SHP77 (cell line): ENCODE measurements at places on chromosomes 1 and 21.

DNA sequence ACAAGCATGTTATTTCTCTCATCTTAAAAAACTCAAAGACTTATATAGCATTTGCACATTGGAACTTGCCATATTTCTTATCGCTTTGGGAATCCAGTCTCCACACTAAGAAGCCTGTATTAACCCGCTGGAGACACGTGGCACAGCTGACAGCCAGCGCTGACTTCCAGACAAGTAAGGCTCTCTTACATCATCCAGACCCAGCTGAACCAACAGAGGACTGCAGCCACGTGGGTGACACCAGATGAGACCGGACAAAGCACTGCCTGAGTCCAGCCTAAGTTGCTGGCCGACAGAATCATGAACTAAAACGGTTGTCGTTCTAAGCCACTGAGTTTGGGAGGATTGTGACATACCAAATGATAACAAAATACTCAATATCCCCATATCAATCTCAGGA lies 6.3 kb upstream of the CD247 start:
- DNase-seq = peak; percentile 92

DNA sequence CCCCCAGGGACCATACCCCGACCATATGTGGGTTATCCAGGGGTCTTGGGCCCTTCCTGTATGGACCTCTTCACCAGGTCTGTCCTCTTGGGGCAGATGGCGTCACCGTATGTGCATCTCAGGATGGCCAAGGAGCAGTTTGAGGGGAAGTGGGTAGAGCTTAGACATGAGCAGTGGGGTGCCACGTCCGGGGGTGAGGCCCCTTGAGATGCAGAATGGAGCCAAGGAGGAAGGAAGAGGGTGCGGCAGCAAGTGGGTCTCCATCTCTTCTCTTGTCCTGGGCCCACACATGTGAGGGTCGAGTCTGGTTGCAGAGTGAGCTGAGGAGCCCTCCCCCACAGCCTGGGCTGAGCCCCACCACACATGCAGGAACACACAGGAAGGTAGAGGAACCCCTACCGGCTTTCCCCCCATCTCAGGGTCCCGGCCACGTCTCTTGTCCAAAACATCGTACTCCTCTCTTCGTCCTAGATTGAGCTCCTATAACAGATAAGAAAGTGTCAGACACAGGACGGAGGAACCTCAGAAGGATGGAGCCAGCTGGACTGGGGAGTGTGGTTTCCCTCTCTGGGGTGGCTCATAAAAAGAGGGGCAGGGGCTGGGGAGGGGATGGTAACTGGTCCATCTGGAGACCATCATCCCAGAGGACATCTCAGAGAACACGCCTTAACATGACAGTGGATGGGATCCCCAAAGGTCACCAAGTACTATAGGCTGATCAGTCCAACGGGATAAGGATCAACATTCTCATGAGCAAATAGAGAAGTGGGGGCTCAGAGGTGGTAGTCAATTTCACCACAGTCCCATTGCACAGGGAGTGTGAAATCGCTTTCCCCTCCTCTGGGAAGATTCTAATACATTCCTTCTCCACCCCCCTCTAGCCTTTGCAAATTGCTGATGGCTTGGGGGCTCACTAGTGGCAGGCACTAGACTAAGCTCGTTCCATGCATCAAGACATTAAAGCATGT lies 79.9 kb downstream of the CD247 start:
- DNase-seq = no peak

DNA sequence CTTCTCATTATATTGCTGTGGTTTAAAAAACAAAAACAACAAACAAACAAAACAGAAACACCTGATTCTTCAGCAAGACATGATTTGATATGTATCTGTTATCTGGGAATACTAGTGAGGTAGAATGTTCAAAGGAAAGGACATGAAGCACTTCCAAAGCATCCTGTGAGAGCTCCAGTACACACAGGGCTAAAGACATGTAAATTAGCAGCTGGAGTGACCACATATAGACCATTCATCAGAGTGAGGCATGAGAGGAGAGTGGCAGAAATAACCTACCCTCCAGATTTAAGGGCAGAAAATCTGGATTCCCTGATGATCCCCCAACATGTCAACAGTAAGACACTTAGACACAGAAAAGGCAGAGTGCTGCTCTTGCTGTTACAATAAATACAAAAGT lies 260.5 kb upstream of the CHRM3 start:
- no peak for DNase-seq

DNA sequence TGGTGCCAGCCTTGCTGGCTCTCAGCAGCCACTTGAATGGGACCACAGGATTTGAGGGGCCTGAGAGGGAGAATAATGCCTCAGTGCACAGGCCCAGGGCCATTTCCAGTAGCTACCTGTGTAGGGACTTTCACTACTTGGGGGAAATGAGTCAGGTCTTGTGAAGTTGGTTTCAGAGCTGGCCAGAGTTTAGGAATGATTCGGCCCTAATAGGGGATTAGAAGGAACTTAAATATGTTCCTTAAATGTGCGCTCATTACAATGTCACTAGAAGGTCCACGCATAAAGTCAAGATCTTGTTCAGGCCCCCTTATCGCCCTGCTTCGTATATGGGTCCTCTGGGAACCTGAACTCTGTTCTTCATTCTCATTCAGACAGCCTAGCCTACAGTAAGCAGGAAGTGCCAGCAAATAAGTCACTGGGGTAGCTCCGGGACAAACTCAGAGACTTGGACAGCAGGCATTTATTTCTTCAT lies 5.6 kb upstream of the AKR1A1 start:
- no peak for DNase-seq

DNA sequence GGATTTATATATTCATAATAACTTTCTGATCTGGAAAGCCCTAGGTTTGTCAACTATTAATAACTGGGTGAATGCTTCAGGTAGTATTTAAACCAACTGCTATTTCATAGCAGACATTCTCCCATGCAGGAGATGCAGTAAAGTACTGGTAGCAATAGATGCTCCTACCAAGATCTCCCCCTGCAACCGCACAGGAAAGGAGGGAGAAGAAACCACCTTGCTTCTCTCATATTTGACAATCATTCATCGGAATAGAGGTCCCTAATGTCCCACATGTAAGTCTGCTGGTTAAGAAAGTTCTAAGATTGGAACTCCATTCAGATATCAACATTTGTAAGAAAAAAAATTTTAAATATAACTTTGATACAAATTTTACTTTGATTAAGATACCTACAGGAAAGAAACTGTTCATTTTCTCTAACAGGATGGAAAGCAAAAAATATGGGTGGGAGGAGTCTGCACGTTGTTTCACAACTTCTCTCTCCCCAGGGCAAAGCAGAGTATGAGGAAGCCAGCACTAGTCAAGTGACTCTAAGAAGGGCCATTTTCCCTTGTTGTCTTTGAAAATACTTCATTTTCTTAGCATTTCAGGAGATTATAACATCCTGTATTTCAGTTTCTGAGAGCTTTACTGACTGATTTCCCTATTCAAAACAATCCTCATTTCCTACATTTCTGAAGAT lies at the start of gene PYHIN1:
Gene PYHIN1, plus strand, starts transcription at position 498 of the 683 bp plus-strand sequence. CDS start 5,359 bp downstream, outside the sequence.
- no peak for DNase-seq

DNA sequence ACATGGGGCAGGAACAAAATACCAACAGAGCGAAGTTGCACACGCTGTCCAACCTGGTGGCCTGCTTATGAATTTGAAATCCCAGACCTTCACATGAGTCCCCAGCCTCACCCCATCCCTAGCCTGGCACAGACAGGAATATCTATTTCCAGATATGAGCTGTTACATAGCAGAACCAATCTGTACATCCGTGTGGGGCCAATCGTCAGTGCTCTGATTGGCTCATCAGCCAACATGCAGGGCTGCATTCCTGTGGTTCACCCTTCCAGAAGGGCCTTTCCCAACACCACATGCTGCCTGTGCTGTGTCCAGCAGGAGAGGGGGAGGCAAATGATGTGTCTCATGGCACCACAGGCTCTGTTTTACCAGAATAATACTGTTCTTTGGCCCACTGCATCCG lies 31.3 kb downstream of the CCN1 start:
- no peak for DNase-seq

- no peak for DNase-seq
Measured at GRCh38 chr1:114224196-114224907, 70.7 kb upstream of the SYT6 start.

DNA sequence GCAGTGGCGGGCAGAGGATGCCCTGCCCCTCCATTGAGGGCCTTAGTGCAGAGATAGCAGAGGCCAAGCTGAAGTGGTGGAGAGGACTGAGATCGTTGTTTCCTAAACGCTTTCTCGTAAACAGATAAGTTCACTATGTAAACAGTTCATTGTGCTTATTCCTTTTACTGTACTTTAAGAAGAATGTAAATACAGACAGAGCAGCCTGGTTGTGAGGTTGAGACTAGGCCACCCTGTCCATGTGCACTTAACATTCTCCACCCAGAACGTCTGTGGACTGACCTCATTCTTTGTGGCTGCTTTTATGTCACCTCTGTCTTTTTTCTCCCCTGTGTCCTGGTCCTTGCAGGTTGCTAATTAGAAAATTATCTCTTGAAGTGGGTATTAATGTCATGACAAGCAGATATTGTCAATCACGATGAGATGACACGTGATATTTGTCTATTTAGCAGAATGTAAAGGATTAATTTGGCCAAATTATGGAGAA lies 8.5 kb downstream of the CENPS start:
- DNase-seq = no peak

DNA sequence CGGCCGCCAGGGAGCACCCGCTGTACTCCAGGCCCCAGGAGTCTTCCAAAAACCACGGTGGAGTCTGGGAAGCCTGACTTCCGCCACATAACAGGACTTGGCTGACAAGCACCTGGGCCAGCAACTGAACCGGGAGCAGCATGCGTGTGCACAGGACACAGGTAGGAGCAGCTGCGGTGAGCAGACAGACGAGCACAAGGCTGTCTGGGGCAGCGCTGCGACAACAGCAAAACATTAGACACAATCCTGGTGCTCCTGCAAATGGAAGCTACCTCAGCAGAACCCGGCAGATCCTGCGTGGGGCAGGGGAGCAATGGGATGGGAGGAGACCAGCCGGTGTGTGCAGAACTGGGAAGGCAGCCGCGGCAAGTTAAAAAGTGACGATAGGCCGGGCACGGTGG lies 80.4 kb downstream of the NPHP4 start:
- DNase-seq = no peak

DNA sequence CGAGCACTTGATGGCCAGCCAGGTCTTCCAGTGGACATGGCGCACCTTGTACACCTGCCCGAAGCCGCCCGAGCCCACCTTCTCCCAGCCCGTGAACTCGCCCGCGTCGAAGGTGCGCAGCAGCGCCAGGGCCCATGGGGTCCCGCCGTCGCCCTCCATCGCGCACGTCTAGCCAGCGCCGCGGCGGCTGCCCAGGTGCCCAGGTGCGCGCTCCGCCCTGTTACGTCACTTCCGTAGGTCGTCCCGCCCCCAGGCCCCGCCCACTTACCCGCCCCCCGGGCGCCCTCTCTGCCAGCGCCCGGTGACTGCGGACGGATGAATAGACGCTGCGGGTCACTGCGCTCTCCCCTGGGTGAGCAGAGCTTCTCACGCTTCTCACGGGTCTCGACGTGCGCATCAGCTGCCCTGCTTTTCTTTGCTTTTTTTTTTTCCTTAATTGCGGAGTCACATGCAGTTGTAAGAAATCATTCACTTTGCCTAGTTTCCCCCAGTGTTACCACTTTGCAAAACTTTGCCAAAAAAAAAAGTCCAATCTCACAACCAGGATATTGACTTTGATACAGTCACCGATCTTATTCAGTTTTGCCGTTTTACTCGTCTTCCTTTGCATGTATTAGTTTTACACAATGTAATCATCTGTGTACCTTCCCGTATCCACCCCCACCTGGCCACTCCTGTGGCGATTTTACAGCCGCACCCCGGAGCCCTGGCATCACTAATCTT lies at the start of gene RIPK4:
Gene RIPK4, minus strand, starts transcription at position 170 of the 723 bp plus-strand sequence. Its CDS starts 11 bp downstream, at position 159.
- peak; percentile 52 for DNase-seq

- no peak for DNase-seq
Measured at GRCh38 chr1:36567601-36568341, 85.1 kb upstream of the CSF3R start.

- DNase-seq = no peak
Measured at GRCh38 chr1:176118985-176119384, 88.1 kb downstream of the COP1 start.

DNA sequence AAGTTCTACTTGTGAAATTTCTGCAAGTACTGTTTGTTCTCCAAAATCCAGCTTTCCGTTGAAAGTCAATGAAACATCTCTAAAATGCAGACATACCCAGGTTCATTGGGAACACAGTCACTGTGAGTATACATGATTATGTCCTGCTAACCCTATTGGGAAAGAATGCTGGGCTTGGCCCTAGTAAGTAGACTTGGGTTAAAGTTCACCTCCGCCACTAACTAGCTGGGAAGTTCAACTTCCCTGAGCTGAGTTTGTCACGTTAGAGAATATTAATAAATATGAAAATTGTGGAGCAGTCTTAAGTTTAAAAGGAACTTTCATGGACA lies 10.5 kb upstream of the PGD start:
- no peak for DNase-seq

- DNase-seq = no peak
Measured at GRCh38 chr1:195878478-195878877, 729.8 kb downstream of the KCNT2 start.

GRCh38 chr1:228899421-228899956 lies 164.2 kb downstream of the RHOU start:
- no peak for DNase-seq

DNA sequence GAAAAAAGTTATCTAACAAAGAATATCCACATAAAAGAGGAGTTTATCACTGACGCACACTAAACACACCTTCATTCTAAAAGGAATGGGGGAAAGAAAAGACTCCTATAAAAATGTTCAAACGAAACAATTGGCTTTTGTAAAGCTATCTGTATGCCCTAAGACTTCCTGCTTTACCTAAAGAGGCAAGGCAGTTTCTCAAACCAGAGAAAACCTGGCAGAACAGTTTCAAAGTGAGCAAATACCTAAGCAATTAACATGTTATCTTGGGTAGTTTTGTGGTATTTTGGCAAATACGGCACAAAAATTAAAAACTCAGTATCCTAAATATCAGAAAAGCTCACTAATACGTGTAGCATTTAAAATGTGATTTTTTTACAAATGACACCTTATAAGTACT lies 1.9 kb downstream of the PUM1 start:
- no peak for DNase-seq

DNA sequence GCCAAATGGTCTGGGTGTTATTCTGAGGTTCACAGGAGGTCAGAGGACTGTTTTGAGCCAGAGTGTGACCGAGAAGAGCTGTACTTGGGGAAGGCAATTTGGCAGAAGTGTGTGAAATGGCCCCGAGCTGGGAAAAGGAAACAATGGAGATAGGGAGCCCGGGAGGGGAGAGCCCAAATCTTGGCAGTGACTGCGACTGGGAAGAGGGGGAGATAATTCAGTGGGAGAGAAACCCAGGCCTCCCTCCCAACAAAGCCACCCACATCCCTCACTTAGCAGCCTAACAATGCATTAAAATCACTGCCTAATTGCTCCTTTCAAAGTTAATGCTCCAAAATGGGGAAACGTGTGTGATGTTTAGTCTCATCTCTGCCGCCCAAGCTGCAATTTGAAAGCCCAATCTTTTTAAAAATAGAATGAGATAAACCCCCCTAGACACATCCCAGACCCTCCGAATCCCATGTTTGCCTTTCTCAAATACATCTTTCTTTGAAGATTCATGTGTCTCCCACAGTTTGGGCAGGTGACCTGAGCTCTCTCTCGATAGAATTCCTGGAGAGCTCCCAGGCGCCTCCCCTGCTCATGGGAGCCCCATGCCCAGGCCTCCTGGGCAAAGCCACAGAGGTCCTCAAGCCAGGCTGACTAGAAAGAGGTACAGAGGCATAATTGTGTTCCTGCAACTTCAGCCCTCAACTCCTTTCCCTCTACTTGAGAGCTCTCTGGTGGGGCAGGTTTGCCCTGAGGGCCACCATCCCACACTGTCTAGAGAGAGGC lies 17.3 kb downstream of the LRRC52 start:
- no peak for DNase-seq
